Effector memory CD4-positive, alpha-beta T cell (primary cell): ENCODE measurements at places on chromosomes 16 and 17.
A peak's percentile ranks its signal among the peaks of the same experiment; 100 is the strongest.

DNA sequence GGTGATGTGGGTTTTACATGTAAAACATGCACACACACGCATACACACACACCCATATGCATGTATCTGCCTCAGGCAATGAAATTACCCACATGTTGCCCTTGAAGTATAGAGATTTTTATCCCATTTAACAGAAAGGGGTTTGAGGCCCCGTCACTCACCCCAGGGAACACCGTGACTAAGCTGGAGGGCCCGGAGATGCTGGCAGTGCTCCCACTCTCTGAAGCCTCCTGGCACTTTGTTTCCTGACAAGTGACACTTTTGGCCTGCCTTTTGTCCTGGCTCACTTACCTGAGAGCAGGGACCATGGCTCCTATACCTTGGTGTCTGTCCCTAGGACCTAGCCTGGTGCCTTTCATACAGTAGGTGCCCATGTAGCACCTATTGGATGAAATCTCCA is 50.0 kb upstream of the TNRC6C start:
- no peak for DNase-seq

DNA sequence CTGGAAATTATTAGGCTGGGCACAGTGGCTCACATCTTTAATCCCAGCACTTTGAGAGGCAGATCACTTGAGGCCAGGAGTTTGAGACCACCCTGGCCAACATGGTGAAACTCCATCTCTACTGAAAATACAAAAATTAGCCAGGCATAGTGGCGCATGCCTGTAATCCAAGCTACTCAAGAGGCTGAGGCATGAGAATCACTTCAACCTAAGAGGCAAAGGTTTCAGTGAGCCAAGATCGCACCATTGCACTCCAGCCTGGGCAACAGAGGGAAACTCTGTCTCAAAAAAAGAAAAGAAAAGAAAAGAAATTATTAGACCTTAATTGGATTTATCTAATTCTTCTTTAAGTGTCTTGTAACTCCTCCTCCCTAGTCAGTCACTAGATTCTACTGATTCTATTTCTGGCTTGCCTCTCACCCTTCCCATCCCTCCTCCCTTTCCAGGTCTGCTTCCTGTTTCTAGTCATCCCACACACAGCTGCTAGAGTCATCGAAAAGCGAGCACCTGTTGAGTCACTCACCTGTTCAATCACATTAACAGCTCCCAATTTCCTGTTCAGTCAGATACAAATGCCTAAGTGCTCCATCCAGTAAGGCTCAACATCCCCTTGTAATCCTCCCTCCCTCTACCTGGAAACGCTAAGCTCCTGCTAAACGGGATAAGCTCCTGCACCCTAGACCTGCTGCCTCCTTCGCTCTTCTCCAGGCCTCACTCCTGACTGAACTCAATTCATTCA is 34.6 kb downstream of the ERN1 start:
- DNase-seq, result no peak

- DNase-seq, result no peak
Measured at GRCh38 chr16:52022980-52023379, 524.0 kb downstream of the TOX3 start.

GRCh38 chr17:44733753-44734152 is 25.0 kb upstream of the ADAM11 start:
- DNase-seq, result no peak

GRCh38 chr17:10294180-10294579 is 78.6 kb downstream of the MYH13 start:
- no peak for DNase-seq

DNA sequence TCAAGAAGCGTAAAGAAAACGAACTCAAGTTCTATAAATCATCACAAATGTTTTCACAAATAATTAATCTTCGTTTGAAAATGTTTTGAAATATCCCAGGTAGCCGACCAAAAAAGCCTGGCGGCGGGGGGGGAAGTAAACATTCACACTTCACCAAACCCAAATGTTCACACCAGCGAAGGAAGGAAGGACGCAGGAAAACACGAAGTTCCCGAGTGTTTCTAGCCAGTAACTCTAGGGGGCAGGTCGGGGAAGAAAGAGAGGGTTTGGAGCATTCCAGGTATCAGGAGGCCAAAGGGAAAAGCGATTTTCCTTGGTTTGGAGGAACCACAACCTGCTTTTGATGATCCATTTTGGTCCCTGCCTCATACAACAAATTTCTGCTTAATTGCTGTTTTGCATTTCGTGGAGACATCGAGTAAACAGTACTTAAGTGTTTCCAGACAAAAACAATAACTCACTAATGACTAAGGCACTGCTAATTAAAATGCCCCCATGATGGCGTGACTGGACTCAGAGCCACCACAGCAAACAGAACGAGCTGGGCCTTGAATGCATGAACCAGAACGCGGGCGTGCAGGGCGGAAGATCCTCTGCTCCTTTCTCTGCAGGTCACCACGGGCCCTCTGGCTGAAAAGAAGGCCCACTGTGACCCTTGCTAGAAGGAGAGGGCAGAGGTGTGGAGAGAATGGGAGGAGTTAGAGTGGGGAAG is 16.6 kb downstream of the ZFHX3 start:
- DNase-seq, result no peak

DNA sequence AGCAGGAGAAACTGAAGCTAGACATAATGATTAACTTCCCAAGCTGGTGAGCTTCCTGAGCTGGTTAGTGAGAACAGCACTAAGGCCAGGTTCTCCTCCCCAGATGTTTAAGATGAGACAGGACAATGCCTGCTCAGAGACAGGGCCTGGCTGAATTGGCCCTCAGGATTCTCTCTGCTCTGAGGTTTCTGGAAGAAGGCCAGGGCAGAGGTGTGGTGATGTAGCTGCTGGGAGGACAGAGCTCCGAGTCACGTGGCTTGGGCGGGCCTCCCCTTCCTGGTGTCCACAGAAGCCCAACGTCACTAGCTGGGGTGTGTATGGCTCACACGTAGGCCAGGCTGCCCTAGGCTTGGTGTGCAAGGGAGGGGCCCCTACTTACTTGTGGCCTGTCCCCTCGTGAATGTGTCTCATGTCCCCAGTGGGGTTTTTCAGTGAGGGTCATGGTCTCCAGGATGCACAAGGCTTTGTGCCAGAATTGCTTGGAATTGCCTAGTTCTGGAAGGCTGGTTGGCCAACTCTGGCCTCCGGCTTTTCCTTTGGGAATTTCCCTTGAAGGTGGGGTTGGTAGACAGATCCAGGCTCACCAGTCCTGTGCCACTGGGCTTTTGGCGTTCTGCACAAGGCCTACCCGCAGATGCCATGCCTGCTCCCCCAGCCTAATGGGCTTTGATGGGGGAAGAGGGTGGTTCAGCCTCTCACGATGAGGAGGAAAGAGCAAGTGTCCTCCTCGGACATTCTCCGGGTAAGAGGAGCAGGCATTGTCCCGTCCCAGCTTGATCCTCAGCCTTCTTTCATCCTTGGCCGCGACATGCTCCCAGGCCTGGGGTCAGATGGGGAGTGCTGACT is 3.4 kb downstream of the NOD2 start:
- peak; percentile 62 for DNase-seq

GRCh38 chr16:10831894-10832886 is 13.6 kb upstream of the TVP23A start:
- no peak for DNase-seq
